ENCODE measurements at places on chromosomes 12 and 14.

- no peak for DNase-seq
Measured at GRCh38 chr12:65023485-65023884, 97.6 kb downstream of the WIF1 start.

DNA sequence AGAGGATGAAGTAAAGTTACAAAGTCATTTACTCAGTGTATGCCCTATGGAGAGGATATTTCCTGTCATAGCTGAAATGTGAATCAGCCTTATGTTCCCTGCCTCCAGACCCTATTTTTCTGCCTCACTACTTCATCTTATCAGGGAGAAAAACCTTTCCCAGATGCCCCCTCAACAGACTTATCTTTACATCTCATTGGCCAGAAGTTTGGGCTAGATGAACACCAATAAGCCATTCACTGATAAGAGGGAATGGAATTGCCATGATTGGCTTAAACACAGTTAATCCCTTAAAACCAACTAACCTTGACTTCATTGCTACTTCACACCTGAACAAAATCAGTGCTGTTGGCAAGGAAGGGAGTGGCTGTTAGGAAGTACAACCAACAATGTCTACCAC is 40.1 kb downstream of the CREBL2 start:
- DNase-seq: no peak

- no peak for DNase-seq
Measured at GRCh38 chr14:23624830-23625404, 11.2 kb upstream of the DHRS2 start.

DNA sequence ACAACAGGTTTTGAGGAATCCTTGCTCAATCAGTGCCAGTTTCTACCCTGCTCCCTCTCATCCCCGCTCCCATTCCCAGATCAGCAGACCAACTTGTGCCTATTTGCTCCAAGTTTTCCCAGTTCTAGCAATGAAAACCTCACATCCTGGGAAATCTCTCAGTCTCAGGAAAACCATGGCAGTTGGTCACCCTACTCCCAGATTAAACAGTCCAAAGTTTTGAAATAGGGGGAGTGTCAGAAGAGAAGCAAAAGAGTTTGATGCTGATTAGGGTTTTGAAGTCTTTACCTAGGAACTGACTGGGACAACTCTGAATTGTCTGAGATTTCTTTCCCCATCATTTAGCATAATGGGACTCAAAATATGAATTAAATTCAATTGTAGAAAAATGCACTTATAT is 95.8 kb upstream of the ARID2 start:
- no peak for DNase-seq

GRCh38 chr12:49549735-49550692 is 11.2 kb downstream of the KCNH3 start:
- DNase-seq: no peak

GRCh38 chr12:21650997-21651396 is 6.6 kb downstream of the LDHB start:
- DNase-seq: no peak

- no peak for DNase-seq
Measured at GRCh38 chr12:72036393-72036792, 97.7 kb downstream of the TPH2 start.

DNA sequence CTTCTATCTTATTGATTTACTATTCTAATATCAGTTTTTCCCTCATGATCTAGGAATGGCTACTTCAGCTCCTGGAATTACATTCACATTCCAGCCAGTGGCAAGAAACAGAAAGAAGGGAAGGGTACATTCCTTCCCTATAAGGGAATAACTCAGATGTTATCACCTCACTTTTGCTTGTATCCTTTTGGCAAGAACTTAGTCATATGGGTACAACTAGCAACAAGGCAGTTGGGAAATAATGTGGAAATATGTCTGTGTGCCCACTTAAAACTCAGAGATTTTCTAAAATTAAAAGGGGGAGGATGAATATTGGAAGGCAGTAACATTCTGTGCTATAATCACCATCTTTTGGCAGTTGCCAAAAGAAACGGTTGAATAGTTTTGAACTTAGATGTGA is 85.6 kb downstream of the MSRB3 start:
- DNase-seq: no peak

DNA sequence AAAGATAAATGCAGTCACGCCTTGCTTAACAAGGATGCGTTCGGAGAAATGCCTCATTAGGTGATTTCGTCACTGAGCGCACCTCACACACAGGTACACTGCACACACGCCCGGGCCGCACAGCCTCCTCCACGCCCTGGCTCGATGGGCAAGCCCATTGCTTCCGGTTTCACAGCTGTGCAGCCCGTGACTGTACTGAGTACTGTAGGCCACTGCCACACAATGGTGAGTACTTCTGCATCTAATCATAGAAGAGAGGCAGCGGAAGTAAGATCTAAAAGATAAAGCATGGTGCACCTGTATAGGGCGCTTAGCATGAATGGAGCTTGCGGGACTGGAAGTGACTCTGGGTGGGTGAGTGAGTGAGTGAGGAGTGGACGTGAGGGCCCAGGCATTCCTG is 4.3 kb downstream of the RIMBP2 start:
- no peak for DNase-seq

- no peak for DNase-seq
Measured at GRCh38 chr14:41860586-41860985, 253.9 kb downstream of the LRFN5 start.

- DNase-seq: no peak
Measured at GRCh38 chr12:54292083-54292930, 8.5 kb downstream of the NFE2 start.

DNA sequence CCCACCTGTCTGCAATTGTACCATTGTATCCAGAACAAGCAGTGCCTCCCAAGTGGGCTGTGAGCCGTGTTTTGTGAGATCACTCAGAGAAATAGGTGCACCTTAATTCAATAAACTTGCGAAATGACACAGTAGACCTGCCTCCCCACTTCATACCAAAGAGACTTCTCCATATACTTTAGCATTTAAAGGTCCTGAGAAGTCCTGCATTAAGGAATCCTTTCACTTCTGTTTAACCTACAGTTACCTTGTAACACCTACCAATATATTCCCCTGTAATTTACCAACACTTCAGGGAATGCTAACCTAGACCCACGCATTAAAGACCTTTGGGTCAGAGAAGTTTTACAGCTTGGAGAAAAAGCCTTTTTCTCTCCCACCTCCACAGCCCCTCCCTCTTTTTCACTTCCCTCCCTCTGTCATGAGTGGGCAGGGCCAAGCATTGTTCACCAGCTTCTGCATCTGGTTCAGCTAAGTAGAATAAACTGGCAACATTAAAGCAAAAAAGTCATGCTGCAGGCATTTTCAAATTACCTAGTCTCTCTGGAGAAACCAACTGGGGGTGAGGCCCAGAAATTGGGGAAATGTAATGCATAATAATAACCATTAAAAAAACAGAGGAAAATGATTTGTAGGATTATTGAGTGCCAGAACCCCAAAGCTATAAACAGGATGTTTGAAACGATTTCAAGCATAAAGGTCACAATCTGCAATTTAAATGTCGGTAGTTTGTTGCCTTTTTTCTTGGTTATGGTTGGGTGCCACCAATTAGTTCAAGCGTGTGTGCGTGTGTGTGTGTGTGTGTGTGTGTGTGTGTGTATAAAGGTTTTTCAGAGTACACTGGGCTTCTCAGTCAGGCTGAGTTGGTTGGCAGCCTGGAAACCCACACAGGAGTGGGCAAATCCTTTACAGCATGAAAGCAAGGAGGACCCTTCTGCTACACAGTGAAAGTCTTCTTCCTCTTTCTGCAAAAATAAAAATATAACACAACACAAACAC is 13.7 kb upstream of the WSCD2 start:
- peak; percentile 19 for DNase-seq

DNA sequence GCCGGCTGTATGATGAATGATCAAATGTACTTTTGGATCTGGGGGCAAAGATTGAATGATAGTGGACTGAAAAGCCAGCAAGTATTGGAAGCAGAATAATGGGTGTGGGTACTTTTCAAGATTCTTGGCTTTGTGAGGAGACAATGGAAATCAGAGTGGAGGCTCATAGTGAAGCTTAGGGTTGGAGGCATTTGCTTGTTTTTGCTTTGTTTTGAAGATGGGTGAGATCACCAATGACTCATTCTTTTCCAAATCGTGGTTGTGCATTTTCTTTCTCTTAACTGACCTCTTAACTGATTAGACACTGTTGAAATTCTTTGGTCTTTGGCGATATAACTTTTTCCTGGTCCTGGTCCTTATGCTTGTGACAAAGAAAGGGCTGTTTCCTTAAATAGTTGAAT is 54.4 kb downstream of the PELI2 start:
- DNase-seq: no peak

- no peak for DNase-seq
Measured at GRCh38 chr12:53994009-53994263, 6.0 kb upstream of the HOXC9 start.

- DNase-seq: no peak
Measured at GRCh38 chr14:104444159-104445030, 135.2 kb upstream of the C14orf180 start.

- no peak for DNase-seq
Measured at GRCh38 chr14:24394275-24394674, 4.5 kb upstream of the NYNRIN start.

GRCh38 chr14:73713803-73714655 is at the start of gene PNMA1:
PNMA1 (minus strand) TSS chr14:73714384; CDS start chr14:73713639, 745 bp downstream.
- peak; percentile 98 for DNase-seq

DNA sequence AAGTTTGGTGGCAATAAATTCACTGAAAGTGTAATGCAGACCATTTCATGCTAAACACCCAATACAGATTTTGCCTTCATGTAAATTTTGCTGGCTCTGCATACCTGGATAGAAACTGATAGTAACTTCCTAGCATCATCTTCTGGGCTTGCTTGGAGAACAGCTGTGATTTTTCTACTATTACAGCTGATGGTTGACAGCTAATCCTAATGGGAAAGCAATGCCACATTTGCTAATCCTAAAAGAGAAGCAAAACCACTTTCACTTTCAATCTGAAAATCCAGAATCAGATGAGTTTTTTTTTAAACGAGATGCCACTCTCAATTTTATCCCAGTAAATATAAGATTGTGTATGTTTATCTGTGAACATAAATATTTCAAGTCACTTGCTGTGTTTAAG is 1035.9 kb downstream of the TRHDE start:
- no peak for DNase-seq

DNA sequence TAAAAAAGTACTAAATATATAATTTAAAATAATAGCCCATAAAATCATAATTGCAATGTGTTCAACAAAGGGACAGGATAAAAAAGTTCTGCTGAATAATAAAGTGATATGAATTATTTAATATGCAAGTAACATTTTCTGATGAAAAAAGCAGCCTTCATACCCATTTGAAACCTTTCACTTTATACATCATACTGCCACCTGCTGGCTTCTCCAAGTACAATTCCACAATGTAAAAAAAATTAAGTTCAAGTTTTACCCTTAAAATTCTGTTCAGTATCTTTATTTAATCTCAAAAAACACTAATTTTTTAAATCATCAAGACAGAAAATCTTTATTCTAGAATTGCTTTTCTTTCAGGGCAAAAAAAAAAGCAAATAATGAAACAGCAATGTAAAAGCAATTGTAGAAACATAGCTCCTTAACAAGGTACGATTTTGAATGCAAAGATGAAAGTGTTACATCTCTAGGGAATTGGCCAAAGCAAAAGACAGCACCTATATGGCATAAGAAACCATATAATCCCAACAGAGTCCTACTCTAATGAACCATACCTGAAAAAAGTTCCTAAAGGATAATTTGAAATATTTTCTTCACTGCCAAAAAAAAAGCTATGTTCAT is 15.0 kb downstream of the MDM1 start:
- DNase-seq: no peak

DNA sequence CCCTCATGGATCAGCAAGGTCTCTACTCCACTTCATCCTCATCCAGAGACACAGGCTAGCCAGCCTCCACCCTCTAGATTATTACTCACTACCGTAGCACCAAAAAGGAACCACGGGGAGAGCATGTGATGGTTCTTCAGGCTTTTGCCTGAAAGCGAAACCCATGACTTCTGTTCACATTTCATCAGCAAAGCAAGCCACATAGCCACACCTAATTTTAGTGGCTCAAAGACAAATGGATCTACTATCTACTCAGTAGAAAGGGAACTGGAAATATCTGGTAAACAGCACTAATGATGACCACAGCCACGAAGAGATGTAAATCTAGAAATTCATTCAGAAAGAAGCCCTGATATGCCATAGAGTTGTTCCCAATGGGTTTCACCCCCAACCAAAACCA is 51.4 kb downstream of the VCPKMT start:
- no peak for DNase-seq

DNA sequence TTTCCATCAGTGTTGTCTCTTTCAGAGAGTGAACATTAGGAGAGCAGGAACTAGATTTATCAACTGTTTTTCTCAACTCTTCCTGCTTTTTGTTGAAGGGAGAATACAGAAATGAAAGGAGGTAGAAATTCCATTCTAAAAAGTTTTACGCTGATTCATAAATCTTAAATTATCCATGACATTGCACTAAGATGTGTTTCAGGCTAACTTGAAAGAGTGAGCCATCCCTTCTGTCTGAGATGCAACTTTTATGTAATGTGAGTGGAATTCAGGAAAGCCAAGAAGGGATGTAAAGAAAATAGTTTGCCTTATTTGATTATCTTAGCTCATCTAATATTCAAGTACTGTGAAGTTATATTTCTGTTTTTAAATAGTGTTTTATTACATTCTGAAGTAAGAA is 349.5 kb upstream of the RGS6 start:
- DNase-seq: no peak

DNA sequence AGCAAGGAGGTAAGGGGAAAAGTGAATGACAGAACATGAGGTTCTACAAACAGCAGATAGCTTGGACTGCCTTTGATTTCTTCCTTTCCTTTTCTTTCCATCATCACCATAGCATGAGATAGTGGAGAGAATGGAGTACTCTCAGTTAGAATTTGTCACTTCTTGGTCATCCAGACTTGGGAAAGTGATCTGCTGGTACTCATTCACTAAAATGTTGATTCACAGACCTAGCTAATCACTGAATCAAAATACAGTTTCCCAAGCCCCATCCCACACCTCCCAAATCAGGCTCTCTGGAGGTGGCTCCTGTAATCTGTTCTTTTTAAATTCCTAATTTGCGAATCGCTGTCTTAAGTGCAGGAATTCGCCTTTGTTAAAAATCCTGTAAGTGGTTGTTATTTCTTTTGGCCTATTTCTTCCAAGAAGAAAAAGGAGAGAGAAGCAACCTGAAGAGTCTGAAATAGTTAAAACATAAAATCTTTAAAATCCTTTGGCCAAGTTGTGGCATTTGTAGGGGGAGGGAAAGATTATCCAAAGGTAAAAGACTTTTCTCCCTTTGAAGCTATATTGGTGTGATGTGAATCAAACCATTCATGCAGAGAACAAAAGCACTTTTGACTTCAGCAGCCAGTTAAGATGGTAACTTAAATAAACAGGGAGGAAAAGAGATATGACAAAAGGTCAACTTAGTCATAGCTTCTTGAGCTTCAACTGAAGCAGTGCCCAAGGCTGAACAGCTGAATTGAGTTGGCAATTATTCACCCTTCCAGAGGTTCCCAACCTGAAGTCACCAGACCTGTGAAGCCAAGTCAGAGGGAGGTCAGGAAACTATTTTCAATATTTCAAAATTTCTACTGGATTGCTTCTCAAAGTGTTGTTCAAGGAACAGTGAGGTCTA is 255.1 kb upstream of the KRR1 start:
- no peak for DNase-seq

GRCh38 chr12:57632073-57632957 is 686 bp downstream of the B4GALNT1 start:
- DNase-seq: peak; percentile 79
